H54 (cell line): ENCODE measurements at places on chromosomes 2 and 18.

- no peak for DNase-seq
These were observed 8.6 kb downstream of the FAM124B start for GRCh38 chr2:224393157-224393872.

GRCh38 chr2:241224018-241224850, 35.8 kb downstream of the ANO7 start:
- DNase-seq, result no peak

DNA sequence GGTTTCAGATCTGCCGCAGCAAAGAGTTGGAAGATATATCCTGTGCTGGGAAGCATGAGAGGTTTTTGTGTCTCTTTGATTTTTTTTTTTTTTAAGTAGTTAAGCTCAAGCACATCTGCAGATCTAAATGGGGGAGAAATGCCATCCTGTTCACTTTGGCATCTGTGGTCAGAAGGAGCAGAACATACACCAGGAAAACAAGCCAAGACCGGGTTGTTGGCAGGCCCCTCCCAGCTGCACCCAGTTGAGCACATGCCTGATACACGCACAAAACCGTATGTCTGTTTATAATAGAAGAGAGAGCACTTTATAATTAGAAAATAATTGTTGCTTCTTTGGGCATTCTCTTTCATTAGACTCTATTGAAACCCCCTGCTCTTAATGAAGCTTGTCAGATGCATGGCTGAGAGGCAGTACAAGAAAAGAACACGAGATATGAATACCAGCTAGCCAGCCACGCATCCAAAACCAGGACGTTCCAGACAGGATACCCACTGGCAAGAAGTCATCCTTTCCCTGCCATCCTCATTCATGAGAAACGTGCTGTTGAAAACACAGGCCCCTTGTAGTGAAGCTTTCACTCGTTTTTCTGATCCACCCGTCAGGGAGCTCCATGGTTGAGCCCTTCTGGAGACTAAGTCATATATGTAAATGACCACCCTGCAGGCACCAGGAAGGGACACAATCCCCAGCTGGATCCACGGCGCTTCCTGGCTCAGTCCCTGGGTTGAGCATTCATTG, 152.2 kb downstream of the ALPK2 start:
- DNase-seq, result no peak

DNA sequence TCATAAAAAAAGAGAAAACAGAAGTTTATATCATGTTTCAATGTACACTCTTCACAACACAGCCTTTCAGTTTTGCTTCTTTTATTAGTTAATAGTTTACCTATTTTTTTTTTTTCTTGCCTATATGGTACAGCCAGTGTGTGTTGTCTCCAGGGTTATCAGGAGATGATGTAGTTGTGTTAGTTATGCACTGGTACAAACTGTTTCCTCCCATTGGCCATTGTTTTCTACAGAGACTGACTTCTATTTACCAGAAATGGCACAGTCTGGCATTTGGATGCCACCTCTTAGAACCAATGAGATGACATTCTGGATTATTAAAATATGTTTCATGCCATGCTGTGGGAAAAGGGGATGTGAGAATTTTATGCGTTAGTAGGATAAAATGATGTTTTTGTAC, 339.4 kb downstream of the PLCL1 start:
- DNase-seq, result no peak

GRCh38 chr2:42752314-42752713, 11.6 kb downstream of the OXER1 start:
- DNase-seq, result no peak

GRCh38 chr2:105257981-105258380, 16.4 kb downstream of the GPR45 start:
- DNase-seq, result no peak

DNA sequence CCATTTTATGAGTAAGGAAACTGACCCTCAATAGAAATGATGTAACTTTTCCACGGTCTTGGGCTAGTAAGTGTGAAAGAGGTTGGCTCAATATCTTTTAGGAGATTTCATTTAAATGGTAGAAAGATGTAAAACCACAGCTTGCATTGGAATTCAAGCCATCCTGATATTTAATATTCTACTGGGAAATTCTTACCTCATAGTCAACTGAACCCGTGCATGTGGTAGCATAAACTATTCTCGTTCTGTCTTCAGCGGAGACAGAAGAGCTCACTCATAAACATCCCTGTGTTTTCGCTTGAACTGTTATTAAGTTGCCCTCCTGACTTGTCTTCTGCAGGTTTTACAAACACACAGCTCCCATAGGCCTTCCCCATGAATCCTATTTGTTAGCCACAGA, 8.5 kb upstream of the SPATS2L start:
- no peak for DNase-seq

DNA sequence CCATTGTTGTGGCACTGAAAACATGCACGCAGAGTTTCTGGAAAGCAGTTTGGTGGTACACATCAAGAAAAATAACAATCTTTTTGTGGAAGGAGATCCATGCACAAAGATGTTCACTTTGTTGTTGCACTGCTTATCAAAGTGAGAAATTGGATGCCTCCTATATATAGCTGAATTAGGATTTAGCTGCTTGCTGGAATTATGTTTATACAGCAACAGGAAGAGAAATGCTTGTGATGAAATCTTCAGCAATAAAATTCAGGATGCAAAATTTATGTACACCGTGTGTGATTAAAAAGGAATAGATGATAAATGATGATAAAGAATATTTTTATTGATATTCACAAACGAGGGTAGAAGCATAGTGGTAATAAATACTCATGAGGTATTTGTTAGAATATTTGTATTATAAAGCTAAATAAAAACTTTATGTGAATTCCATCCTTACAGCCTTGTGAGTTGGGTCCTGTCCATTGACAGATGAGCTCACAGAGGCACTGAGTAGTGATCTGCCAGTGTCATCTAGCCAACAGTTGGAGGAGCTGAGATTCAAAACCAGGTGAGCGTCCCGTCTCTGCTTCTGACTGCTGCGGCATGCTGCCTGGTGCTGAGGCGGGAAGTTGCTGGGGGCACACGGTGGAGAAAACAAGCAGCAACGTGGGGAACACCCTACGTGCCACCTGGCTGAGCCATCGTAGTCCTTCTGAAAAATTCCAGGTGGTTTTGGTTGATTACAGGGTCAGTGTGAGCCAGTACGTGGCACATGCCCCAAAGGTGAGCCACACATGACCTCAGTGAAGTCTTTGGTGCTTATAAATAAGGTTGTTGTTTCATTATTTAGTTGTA, 80.2 kb downstream of the ASAP2 start:
- no peak for DNase-seq

DNA sequence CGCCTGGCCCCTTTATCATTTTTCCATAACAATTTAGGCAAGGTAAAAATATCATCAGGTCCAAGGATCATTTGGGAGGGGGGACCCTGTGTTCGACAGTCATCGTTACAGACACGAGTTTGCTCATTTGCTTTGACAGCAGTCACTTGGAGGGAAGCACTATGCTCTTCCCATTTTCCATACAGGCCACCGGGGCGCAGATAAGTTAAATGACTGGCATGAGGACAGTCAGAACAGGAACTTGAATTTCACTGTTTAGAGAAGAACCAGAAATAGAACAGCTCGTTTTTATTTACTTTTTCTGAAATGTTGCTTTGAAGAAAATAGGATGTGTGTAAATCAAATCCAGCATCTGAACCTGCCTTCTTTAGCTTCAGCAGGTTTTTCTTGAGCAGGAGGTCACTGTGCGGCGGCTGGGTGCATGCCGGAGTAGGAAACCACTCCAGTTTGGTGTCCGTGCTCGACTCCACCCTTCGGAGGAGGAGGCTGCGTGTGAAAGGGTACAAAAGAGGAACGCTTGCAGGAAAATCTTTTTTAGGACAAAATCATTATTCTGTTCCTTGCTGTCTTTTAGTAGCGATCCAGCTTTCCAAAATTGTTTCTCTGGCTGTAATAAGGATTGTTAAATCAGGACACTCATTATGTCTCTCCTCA, 15.2 kb downstream of the NPAS2 start:
- no peak for DNase-seq

- DNase-seq, result no peak
These were observed 275.8 kb downstream of the NDUFA10 start for GRCh38 chr2:239749272-239749873.

DNA sequence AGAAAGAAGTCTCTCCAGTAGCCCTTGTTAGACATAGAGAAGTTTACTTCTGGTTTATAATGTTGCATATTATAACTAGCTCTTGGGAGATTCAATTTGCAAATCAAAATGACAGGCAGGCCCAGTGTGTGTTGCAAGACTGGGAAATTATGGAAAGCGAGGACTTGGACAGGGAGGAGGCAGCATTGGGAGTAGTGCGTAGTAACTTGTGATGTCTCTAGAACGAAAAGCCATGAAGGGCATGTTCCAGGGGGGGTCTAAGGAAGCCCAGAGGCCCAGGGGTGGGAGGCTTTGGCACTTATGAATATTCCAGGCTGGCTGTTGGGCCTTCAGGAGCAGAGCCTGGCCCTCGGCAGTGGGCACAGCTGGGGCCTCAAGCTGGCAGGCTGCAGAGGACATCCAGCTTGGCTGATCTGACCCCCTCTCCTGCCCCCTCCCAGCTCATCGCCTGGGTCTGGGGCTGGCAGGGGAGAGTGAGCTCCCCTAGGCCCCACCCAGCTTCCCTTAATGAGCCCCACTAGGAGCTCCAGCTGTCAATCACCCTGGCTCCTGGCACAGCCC, 55.3 kb upstream of the TCF7L1 start:
- DNase-seq, result no peak

DNA sequence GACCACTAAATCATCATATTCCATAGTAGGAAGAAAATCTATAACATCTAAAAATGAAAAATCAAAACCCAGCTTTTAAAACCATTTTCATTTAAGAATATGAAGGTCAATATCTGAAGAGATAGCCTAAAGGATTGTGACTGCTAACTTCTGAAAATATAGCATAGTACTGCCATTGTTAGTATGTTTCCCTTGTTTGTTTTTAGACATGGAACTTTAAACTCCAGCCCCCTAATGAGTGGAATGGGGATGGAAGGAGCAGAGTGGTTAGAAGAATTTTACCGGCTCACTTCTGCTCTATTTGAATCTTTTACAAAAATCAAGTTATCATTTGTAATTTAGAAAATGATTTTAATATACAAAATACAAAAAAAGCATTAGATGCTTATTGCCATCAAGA, 169.0 kb downstream of the CD226 start:
- DNase-seq, result no peak

- no peak for DNase-seq
These were observed 19.3 kb downstream of the BCL11A start for GRCh38 chr2:60534052-60534685.

GRCh38 chr18:74204526-74205152, 56.3 kb downstream of the TIMM21 start:
- DNase-seq, result no peak

DNA sequence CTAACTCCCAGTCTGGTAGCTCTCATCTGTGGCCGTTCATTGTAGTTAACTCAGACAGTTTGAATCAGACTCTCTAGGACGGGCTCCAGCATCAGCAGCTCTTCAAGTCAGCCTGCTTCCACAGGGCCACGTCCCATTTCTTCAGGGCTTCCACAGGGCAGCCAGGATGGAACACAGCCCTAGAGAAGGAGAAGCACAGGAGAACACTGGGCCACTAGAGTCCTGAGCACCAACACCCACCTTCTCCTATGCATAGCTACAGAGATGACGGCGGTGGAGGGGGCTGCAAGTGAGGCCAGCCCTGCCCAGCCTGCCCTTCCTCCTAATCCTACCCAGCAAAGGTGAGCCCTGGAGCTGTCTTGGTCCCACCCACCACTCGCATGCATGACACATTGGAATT, 10.2 kb upstream of the TEX261 start:
- no peak for DNase-seq

- no peak for DNase-seq
These were observed 330.7 kb downstream of the MTX2 start for GRCh38 chr2:176599796-176600485.

GRCh38 chr18:26547646-26548414, 523 bp downstream of the KCTD1 start:
- no peak for DNase-seq

DNA sequence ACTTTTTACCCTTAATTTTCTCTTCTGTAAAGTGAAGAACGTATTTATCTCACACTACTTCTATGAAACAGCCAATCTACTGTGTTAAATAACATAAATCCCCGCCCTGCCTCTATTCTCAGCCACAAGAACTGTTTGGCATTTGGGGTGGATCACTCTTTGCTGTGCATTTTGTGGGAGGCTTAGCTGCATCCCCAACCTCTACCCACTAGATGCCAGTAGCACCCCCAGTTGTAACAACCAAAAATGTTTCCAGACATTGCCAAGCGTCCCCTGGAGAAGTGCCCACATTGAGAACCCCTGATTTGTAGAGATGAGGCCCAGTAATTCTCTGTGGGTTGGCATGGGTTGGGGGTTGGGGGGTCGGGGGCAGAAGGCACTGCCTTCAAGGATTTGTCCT, 94.7 kb upstream of the BOD1L2 start:
- no peak for DNase-seq

DNA sequence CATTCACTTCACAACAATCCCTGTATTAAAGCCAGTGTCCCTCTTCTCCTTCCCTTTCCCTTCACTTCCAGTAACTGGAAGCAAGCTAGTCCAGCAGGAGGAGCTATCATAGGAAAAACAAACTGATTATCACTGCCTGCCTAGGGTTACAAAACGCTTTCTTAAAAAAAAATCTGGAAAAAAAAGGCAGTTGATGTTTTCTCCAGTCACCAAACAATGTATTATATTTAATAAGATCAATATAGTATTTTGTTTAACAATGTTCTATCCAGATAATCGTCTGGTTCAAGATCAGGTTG, 78.8 kb upstream of the ITGB6 start:
- DNase-seq, result no peak

GRCh38 chr2:147019311-147019710, 825.5 kb upstream of the ACVR2A start:
- no peak for DNase-seq

DNA sequence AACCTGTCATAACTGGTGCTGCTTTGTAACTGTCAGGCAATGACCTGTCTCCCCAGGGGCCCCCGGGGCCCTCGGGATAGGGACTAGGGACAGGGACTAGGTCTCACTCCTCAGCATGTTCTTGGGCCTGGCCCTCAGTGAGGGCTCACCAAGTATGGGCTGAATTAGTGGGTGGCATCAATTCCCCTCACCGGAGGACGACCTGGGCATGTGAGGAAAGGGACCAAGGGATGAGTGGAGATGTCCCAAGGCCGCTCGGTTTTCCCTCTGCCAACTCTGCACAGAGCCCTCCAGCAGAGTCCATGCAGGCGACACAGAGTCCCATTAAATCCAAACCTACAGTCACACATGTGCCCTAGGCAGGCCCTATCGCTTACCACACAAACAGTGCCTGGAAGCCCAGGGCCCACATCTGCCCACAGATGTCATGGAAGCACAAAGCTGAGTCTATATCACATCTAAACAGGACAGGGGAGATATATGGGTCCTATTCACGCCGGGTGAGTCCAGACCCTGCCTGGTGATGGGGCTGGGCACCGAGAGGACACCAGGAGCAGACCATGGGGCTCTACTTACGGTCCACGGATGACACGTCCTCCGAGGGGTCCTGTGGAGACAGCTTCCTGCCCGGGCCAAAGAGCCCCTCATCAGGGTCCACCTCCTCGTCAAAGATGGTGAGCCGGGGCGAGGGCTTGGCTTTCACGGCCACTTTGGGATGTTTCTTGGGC, 26.6 kb downstream of the HS1BP3 start:
- no peak for DNase-seq

GRCh38 chr2:37493425-37493824, 149.0 kb downstream of the QPCT start:
- DNase-seq, result no peak

GRCh38 chr2:71603851-71604725, 150.7 kb downstream of the DYSF start:
- no peak for DNase-seq
